ENCODE measurements at places on chromosomes 6 and 20.

DNA sequence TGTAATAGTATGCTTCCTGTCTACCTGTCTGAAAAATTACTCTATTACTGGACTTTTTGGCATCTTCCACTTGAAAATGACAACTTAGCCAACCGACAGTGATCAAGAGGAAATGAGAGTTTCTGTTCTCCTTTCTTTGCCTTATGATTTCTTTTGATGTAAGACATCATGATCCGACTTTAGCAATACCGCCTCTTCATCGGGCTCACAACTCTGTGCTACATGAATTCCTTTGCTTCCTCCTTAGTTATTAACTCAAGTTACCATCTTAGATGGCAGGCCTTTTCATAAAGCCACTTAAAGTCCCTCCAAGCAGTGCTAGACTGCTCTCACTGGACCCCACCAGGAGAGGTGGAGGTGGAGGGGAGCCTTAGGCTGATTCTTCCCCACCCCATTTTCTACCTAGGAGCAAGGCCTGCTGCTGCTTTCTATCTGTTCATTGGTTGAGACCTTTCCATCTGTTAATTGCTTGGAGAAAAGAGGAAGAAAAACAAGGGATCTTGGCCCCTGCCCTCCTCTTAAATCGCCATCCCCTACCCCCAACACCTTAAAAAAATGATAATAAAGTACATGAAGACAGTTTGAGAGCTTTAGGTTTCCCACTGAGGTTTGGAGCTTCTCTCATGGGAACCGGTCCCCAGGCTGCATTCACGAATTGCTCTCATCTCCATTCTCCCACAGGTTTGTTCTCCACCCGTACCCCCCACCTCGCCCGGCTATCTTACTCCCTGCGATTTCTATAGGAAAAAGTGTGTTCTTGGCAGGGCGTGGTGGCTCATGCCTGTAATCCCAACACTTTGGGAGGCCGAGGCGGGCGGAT, 21.6 kb upstream of the MCM3 start:
- DNase-seq: no peak

DNA sequence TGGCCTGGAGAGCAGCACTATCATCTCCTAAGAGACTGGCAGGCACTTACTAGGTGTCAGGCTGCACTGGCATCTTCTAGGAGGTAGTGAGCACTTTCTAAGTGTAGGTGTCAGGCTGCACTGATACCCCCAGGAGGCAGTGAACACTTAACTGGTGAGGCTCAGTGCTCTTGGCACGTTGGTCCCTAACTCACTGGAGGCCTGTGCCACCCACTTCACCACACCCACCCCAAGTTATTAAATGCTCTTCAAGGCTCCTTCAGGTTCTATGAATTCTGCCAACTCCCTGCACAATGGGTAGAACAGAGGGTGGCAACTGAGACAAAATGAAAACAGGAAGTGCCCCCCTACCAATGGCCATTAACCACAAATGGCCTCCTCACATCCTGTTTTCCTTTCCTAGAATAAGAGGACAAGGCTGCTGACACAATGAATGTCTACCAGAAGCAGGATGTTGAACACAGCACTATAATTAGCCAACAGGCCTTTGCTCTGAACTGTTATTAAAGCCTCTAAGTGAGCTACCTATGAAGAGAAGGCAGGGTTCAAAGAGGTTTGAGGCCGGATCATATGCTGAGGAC, 29.4 kb downstream of the NCOA5 start:
- DNase-seq: no peak

DNA sequence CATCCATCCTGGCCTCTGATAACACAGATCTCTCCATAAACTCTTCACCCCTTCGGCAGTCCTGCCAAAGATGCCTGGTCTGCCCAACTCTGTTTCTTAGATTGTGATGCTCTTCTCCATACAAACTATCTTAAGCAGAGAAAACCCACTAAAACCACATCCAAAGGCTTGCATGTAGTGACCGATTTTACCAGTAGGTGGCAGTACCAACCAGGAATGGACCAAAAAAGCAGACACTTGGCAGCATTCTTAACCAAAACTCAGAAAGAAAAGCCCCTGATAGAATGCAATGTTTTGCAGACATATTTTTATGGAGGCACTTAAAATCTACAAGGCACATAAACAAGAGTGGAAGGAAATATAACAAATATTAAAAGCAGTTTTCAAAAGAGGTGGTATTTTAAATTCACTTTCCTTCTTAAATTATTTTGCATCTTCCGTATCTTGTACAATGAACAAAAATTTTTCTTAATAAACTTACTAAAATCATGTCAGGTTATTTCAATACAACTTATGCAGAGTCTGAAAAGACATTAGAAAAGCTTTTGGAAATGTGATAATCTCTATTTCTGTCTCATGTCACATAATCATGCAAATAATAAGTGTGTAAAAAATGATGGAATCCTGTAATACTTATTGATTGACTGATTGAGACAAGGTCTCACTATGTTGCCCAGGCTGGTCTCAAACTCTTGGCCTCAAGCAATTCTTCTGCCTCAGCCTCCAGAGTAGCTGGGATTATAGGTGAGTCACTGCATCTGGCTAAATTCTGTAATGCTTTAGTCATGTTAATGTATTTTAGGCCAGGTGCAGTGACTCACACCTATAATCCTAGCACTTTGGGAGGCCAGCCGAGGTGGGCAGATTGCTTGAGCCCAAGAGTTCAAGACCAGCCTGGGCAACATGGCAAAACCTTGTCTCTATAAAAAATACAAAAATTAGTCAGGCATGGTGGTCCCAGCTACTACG, 29.4 kb downstream of the LRP11 start:
- peak; percentile 78 for DNase-seq

DNA sequence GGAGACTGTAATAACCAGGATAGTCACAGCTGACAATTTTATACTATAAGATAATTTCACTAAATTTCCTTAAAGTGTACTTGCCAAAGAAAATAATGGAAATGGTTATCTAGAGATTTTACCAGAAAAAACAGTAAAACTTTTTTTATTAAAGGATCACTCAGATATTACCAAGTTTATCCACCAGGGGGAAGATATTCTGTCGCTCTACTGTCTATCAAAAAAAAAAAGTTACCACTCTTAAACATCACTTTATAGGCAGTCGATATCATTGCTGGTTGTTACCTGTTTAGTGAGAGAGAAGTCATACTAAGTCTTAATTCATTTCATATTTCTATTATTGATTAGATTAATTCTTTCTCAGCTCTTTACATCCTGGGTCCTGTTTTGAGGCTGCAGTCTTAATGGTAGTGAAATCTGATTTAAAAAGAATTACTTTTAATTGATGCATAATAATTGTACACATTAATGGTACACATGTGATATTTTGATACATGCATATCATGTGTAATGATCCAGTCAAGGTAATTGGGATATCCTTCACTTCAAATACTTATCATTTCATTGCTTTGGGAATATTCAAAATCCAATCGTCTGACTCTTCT, 18.9 kb downstream of the L3MBTL3 start:
- no peak for DNase-seq

GRCh38 chr20:49399329-49399728, 83.1 kb downstream of the KCNB1 start:
- DNase-seq: no peak

DNA sequence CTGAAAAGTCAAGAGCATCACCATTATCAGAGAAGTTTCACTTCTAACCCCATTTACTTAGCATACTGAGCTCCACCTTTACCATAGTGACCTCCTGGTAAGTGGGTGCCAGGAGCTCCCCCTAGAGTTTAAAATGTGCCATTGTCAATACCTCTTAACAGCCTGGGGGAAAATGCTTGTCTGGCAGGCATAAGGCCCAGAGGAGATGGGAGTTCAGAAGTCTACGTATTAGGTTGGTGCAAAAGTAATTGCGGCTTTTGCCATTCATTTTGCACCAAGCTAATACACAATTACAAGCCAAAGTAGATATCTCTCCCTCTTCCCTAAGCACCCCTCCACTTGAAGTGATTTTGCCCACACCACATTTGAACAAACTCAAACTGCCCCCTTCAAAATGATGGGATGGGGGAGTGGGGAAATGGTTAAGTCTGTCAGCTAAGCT, 919.0 kb downstream of the KIF16B start:
- no peak for DNase-seq

DNA sequence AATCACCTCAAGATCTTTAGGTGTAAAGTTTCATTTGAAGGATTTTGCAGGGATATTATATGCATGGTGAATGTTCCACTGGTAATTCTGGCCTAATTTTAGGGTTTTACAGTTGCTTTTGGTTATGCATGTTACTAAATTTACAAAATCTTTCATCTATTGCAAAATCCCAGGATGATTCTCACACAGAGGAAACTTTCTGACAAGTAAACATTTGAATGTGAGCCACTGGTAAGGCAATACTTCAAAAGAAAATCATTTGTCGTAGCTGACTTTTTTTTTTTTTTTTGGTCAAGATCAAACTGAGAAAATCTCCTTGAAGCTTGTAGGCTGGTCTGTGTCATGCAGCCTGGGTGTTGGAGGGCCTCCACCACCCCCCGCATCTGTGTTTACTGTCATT, 141.9 kb upstream of the EXOC2 start:
- no peak for DNase-seq

DNA sequence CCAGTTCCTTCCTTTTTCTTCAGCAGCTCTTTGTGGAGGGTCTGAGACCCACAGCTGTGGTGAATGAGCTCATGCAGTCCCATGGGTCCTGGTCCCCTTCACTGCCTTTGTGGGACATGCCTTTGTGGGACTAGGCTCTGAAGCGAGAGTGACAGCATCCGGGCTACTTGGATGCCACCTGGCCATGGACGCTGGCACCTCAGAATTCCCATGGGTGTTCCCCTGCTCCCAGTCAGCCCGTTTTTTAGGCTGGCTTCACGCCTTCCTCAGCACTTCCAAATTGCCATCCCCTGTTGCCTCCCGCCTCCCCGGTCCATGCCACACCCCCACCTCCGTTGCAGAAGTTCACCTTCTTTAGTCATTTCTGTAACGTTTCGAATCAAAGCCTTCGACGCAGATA, 45.1 kb downstream of the RAMACL start:
- DNase-seq: no peak

GRCh38 chr6:86978251-86978650, 40.9 kb downstream of the HTR1E start:
- DNase-seq: no peak

DNA sequence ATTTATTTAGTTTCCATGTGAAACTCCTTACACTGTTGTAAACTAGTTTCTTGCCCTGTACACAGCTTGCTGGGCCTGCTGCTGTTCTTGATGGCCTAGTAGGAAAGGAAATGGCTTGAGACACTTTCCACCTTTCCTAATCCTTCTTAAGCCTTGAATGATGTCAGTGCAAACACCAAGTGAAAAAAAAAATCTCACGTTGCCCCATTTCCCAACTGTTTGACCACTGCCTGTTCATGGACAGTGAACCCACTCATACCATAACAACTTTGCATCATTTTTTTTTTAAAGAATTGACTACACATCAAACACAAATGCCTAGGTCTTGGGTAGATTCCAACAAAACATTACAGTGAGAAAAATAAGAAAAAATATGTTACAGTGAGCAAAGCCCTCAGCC, 653.6 kb upstream of the FLRT3 start:
- DNase-seq: no peak

GRCh38 chr6:25144919-25145318, 134.3 kb upstream of the CARMIL1 start:
- no peak for DNase-seq

- no peak for DNase-seq
These were observed 10.8 kb downstream of the JARID2 start for GRCh38 chr6:15256538-15257271.

DNA sequence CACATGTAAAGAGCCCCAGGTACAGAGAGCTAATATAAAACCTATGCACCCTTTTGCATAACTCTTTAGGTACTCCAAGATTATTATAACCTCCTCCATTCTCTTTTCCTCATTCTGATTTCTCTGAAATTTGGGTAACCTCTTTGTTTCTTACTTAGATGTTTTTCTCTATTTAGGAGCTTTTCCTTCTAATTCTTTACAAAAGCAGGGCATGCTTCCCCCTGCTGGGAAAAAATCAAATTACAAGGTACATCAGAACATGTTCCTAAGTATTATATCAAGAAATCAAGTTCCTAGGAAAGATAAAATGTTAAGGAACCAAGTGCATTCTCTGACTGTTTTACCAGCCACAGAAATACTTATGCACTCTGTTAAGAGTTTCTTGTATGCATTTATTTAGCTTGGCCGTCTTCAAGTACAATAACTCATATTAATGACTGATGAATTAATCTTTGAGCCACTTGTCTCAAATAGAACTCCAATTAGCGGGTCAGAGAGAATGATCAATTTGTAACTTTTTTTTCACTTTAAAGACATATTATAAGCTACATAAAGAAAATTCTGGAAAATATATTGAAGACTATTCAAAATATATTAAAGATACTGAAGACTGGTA, 2.1 kb downstream of the KHDRBS2 start:
- DNase-seq: no peak

GRCh38 chr6:30828027-30828962, 56.0 kb upstream of the DDR1 start:
- peak; percentile 85 for DNase-seq

- DNase-seq: no peak
These were observed 159.3 kb upstream of the MARCKS start for GRCh38 chr6:113697632-113698410.

DNA sequence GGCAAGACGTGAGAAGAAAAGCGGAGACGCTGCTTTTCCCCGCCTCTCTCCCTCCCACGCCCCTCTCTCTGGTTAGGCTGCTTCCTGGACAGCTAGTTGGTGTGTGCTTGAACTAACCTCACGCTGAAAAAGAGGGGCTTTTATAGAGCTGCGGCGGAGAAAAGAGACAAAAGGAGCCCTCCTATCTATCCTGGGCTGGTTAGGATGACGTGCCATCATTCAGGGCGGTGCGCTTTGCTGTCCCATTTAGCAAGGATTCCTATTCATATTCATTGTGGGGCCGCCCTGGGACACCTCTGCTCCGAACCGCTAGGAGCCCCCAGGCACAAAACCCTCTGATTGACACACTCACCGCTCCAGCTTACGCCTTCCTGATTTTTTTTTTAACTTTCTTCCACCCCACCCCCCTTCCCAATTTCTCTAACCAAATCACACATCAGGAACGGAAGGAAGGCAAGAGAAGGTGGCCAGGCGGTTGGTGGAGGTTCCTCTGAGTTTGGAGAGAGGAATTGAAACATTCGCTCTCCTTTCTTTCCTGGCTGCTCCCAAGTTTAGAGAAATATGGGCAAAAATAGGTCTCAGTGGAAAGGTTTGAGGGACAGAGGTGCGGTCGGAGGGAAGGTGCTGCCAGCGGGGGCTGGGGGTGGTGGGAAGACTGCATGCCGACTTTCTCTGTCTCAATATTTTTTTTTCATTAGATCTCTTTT, at the start of gene OLIG3:
TSS of gene OLIG3 (minus strand) at position 114 of the 707 bp plus-strand sequence. CDS start 224 bp downstream, outside the sequence.
- no peak for DNase-seq

Data from stimulated activated CD4-positive, alpha-beta T cell treated with anti-CD3 and anti-CD28 coated beads, Interleukin-2, amount 100 ng/mL, for 48 hours (primary cell).